ENCODE measurements at places on chromosomes 6 and 20. TPM values are rescaled to one million over a fixed set of nuclear protein-coding genes. Genes with fewer than 3 reads are reported as not detected.

The EFHC1 gene
- total RNA-seq = 38.7 TPM

The SASH1 gene
- total RNA-seq = 31.2 TPM

GRCh38 chr6:170454512-170455285 is 98.4 kb downstream of the PSMB1 start:
- no peak for DNase-seq

DNA sequence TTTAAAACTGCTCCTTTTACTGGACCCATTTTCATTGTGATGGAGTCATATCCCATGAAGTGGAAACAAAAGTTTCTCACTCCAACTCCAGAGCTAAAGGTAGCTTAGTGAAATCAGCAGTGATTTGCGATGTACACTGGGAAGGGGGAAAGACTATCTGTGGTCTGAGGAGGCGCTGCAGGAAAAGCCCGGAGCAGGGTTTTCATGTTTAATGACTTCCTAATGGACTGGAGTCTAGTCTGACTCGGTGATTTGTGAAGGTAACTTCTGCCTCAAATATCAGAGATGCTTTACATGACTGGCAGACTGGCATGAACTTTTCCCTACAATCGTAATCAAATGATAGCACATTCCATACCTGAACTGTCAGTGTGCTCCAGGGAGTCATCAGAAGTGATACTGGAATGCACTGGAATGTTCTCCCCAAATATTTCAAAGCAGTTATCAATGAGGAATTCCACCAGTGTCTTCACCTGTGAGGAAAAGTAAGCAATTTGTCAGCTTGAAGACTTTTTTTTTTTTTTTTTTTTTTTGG is 7.0 kb downstream of the TAGAP start:
- no peak for DNase-seq

- no peak for DNase-seq
These were observed 557.2 kb upstream of the JAG1 start for GRCh38 chr20:11230999-11231398.

DNA sequence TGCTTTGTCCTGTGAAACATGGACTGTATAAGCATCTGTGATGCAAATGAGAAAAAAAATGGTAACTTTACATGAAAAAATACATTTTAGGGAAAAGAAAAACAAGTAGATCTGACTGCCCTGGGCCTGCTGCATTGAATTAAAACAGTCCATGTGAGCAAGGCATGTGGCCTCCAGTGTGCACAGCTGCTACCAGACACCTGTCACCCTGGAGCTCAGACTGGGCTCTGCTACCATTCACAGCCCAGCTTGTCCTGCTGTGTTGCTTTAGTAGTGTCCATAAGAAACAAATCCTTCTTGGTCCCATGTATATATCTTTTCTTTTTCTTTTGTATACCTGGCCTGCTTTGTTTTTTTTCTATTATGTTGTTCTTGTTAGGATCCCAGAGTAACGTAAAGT is 315.9 kb downstream of the NKAIN2 start:
- no peak for DNase-seq

Data from uterus (tissue), 4 donors.